ENCODE measurements at places on chromosomes 6 and 20.

- DNase-seq: no peak
Observed at GRCh38 chr20:34222208-34222607, 19.0 kb upstream of the ASIP start.

DNA sequence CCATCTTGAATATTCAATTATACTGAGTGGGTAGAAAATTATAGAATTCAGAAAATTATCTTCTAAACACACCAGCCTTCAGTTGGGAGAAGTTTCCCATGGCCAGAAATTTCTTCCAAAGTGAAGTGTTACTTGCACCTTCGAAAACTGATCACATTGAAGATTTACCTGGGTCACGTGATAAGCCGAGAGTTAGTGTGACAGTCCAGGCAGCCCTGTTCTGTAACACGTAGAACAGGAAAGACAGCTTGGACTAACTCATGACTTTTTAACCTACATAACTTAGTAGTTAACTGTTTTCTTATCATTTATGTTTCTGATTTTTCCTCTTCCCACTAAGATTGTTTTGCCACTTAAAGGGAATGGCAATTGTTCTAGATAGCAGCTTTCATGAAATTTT lies 118.3 kb upstream of the MTHFD1L start:
- DNase-seq: no peak

- no peak for DNase-seq
Observed at GRCh38 chr6:131022691-131023090, 40.4 kb downstream of the EPB41L2 start.

DNA sequence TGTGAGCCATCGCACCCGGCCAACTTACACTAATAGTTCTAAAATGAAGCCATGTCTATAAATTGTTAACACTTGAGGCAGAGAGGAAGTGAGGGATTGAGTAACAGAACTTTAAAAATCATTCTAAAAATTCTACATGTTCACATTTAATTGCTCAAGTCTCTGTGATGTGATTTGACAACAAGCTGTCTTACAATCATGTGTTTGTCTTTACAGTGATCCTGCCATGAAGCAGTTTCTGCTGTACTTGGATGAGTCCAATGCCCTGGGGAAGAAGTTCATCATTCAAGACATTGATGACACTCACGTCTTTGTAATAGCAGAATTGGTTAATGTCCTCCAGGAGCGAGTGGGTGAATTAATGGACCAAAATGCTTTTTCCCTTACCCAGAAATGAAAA lies 23.6 kb downstream of the GTF2H5 start:
- no peak for DNase-seq

DNA sequence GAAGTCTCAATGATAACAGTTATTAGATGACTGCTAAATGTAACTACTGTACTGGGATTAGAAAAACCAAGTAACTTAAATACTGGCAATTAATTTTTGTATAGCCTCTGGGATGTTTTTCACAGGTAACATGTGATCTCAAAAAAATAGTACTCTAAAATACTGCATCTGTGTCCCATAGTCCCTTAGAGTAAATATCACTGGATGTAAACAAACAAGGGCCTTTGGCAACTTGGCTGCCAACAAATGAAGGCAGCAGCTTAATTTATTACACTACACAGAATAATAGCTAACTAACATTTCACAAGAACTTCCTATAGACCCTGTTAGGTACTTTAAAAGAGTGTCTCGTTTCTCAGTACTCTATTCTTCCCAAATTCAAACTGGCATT lies 14.0 kb downstream of the ARHGAP18 start:
- DNase-seq: no peak

- DNase-seq: peak; percentile 92
Observed at GRCh38 chr6:141451181-141451510, 681.6 kb upstream of the GJE1 start.

DNA sequence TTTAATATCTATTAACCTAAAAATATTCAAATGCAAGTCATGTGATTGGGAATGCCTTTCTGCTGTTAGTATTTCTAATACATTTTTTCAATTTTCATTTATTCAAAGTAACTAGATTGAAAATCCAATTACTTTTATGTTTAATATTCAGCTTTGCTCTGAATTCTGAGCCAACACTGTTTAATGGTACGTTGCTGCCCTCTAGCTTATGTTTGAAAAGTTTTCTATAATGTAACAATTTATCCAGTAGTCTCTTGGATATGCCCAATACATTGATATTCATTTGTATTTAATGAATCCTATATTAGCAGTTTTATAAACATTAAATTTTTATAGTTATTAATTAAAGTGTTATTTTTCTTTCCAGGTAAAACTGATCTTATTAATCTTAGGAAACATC lies 47.4 kb downstream of the LGSN start:
- DNase-seq: no peak

- DNase-seq: no peak
Observed at GRCh38 chr6:42689371-42689770, 33.0 kb downstream of the PRPH2 start.

GRCh38 chr6:43776115-43776798 lies 6.2 kb downstream of the VEGFA start:
- no peak for DNase-seq

DNA sequence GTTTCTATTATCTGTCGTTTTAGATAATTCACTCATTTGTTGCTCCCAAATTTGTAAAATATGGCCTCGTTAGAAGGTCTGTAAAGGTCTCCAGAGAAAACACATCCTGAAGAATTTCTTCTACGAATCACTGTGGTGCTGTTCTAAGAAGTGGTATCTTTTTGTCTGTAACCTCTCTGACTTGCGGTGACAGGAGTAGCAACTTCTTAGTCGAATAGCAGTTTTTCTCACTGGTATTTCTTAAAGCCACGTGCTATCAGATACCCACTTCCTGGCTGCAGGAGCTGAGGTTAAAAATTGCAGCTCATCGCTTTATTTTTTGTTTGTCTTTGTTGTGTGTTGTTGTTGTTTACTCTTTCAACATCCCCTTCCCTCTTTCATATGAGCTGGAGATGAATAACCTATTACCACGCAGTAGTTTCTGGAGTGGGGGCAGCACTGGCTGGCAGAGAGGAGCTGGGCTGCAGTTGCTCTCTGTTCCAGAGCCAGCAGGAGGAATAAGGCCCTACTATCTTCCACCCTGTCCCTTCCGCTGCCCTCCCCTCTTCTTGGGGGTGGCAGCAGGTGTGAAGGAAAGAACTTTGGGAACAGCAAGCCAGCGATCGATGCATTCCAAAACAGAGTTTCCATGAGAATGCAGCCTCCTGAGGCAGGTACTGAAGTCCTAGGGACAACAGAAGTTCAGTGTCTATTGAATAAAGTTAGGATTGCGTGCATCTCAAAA lies 64.7 kb downstream of the C6orf118 start:
- DNase-seq: no peak

- peak; percentile 46 for DNase-seq
Observed at GRCh38 chr6:12911427-12911826, 194.9 kb downstream of the PHACTR1 start.

DNA sequence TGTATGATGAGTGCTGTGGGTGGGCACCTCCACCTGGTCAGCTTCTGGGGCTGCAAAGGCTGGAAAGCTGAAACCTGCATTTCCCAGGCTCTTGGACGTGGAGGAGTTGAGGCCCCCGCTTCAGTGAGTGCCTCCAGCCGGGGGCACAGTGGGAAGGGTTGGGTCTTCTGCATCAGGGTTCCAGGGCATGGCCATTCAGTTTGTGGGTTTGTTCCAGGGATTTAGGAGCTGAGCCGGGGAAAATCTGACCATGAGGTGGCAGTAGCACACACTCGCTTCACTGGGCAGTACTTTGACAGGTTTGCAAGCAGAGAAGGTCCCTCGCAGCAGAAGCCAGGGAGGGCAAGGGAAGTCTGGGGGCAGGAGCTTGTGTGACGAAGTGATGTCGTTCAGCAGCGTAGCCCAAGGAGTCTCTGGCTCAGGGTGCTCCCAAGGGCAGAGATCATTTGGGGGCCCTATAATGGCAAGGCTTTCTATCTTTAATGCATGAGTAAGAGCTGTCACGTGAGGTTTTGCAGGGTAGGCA lies 69.5 kb upstream of the SULF2 start:
- DNase-seq: peak; percentile 23

- no peak for DNase-seq
Observed at GRCh38 chr6:167111597-167111996, 11.3 kb upstream of the CCR6 start.

GRCh38 chr6:138235205-138235604 lies 16.9 kb upstream of the PBOV1 start:
- no peak for DNase-seq

- no peak for DNase-seq
Observed at GRCh38 chr6:31621320-31621939, 915 bp downstream of the PRRC2A start.

DNA sequence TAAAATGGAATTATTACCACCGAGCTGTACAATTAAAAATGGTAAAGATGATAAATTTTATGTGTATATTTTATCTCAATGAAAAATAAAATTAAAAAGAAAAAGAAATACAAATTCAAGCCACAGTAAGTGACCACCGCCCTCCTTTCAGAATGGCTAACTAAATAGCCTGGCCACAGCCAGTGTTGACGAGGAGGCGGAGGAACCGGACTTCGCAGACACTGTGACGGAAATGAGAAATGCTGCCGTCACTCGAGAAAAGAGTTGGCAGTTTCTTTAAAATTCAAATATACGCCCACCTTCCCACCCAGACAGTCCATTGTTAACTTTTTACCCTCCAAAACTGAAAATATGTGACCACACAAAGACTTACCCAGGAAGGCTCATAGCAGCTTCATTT lies 50.0 kb downstream of the FOXF2 start:
- DNase-seq: no peak

DNA sequence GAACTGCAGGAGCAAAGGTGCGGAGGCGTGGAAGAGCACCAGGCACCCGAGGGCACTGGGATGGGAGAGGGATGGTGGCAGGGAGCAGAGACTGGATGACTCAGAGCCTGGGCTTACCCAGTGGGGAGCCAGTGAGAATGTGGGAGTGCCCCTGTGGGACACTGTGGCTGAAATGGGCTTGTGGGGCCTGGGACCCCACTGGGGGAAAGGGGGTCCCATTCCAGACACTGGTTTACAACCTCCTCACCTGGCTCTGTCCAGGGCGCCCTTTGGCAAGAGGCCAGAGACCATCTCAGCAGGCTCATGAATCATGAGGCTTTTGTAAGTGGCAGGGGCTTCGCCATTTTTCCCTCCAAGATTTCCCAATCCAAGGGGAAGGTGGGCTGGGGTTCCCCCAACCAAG lies 124.0 kb upstream of the MAFB start:
- DNase-seq: no peak

GRCh38 chr6:142802124-142802523 lies 142.9 kb downstream of the HIVEP2 start:
- peak; percentile 94 for DNase-seq

- DNase-seq: no peak
Observed at GRCh38 chr20:49466114-49466912, 16.2 kb downstream of the KCNB1 start.

DNA sequence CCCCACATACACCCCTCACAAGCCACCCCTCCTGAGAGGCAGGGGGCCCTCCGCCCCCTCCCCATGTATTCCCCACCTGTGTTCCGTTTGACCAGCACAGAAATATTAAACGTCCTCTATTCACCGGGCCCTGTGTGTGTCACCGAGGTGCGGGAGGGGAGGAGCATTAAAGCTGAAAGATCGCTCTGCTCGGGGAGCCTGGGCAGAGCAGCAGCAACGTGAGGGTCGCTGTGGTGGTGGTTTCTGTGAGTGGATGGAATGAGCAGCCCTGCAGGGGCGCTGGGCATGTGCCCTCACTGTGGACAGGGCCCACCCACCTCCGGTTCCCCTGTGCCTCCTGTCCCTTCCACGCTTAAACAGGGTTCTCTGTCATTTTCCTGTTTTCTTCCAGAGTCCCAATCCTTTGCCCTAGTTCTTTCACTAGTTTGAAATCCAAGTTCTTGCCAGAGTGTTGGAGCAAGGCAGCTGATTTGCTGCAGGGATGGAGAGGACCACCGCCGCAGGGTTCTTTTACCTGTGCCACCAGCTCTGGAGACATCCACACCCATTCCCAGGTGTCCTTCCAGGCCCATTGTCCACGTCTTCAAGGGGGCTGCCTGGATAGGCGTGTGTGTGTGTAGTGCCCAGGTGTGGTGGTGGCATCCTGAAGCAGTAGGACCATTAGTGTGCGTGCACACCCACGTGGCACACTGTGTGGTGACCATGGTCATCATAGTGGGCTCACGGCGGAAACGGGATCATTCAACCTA lies 37.6 kb upstream of the MDFI start:
- no peak for DNase-seq

GRCh38 chr6:34059914-34060313 lies 86.0 kb downstream of the GRM4 start:
- no peak for DNase-seq

DNA sequence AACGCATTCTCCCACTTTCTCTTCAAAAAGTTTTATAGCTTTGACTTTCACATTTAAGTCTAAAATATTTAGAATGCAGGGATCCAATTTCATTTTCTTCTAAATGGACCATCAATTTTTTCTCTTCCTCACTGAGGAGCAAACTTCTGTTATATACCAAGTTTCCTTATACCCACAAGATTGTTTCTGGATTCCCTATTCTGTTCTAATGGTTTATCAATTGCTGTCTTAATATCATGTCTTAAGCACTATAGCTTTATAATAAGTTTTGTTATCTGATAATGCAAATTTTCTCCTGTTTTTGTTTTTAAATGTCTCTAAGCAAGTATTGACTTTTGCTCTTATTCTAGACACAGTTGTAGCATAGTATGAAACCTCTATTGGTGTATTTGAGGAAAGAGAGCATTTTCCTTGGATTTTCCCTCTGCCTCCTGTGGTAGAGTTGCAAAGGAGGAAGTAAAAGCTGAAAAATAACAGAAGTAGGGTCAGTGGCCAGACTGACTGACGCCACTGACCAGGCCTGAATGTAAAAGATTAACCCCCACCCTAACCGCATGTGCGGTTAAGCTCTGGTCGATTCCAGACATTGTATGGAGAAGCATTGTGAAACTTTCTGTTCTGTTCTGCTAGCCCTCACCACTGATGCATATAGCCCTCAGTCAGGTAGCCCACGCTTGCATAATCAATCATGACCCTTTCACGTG lies 40.3 kb downstream of the GPX5 start:
- DNase-seq: no peak

GRCh38 chr20:3447321-3447720 lies 23.5 kb upstream of the ATRN start:
- DNase-seq: no peak

DNA sequence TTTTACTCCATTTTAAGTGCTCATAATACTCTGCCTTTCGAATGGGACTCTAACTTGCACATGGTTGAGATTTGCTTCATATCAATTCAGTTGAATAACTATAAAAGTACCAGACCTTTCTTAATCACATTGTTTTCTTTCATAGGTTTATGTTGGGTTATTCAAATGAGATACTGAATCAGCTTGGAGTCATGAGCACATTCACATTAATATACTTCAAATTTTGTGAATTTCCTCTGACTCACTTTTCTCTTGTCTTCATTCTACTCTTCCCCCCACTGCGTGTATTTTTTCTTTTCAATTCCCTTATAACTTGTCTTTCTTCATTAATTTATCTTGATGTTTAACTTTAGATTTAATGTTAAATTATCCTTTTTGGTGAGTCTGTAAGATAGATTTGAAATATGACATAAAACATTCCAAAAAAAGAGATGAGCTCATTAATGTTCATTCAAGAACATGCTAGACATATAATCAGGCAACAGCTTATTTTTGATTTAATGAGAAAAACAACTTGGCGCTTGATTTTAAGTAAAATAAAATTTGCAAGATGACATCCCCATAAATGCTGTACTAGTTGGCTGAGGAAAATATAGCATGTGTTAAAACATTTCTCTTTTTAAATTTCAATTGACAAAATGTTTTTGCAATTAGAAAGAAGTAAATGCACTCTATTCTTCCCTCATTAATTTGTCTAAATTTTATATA lies 736.0 kb downstream of the CD109 start:
- no peak for DNase-seq
